ENCODE measurements at places on chromosomes 16 and 17.

DNA sequence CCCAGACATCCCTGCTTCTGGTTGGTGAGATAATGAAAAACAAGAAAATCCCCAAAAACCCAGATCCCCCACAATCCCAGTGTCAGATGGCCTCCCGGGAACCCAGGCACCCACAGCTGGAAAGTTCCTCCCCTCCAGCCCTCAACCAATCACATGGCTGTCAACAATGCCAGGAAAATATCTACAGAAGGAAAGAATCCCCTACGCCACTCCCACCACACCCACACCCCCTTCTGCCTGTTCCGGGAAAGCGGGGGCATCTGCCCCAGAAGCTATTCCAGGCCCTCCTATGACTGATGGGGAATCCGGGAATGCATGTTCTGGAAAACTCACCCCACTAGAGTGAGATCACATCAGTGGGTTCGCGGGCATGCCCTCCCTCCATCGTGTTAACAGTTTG lies 1.8 kb downstream of the TMEM95 start:
- DNase-seq, result no peak

GRCh38 chr17:10666906-10667305 lies 9.8 kb upstream of the MYH3 start:
- no peak for DNase-seq

- DNase-seq, result no peak
Observed at GRCh38 chr17:64066716-64067115, 46.3 kb upstream of the ICAM2 start.

DNA sequence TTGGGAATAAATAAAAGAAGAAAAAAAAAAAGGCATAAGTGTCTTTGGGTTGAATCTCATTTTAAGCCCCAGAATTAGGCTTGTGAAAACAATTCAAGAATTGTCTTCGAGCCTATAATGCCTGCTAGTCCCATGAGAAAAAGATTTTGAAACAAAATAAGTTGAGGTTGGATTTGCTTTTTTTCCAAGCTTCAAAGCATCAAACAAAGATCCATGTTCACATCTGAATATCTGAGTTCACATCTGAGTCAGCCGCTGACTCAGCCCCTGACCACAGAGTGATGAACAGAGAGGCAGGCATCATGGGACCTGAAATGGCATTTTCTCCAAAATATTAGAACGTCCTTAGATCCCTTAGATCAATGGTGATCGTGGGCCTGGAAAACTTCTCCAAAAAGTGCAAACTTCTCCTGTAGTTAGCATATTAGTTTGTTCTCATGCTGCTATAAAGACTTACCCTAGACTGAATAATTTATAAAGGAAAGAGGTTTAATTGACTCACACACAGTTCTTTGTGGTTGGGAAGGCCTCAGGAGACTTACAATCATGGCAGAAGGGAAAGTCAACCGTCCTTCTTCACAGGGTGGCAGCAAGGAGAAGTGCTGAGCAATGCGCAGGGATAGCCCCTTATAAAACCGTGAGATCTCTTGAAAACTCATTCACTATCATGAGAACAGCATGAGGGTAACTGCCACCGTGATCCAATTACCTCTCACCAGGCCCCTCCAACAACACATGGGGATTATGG lies 294.6 kb upstream of the HSBP1 start:
- no peak for DNase-seq

GRCh38 chr17:3469529-3469928 lies 2.1 kb downstream of the SPATA22 start:
- DNase-seq, result no peak

GRCh38 chr16:30565984-30566383 lies 5.5 kb downstream of the ZNF688 start:
- no peak for DNase-seq

DNA sequence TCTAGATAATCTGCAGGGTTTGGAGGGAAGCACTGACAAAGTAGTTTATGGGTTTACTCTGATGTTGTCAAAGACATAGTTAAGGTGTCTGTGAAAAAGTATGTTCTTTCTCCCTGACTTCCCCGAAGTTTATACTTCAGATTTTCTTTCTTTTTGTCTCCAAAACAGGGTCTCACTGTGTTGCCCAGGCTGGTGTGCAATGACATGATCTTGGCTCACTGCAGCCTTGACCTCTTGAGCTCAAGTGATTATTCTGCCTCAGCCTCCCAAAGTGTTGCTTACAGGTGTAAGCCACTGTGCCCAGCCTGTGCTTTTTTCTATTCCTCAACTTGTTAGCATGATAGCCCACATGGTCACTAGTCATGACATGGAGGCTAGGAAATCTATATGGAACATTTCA lies 20.9 kb downstream of the SF3B3 start:
- no peak for DNase-seq

- DNase-seq, result no peak
Observed at GRCh38 chr16:17302620-17303019, 168.1 kb downstream of the XYLT1 start.

- no peak for DNase-seq
Observed at GRCh38 chr16:4386951-4387565, 15.4 kb downstream of the VASN start.

- DNase-seq, result no peak
Observed at GRCh38 chr17:75151930-75152329, 2.4 kb downstream of the JPT1 start.

- peak; percentile 61 for DNase-seq
Observed at GRCh38 chr16:28925386-28926228, 569 bp upstream of the RABEP2 start.

DNA sequence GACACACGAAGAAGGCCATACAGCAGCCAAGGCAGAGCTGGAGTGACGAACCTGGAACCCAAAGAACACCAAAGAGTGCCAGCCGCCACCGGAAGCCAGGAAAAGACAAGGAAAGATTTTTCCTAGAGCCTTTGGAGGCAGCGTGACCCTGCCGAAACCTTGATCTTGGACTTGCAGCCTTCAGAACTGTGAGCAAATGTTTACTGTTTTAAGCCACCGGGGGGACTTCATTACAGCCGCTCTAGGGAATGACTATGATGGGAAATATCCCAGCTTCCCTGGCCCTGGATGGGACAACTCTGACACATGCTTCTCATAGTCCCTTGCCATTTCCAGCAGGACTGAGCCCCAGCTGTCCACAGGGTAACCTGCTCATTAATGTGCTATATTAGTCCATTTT lies 270.6 kb downstream of the HAPSTR1 start:
- DNase-seq, result no peak

- DNase-seq, result peak; percentile 43
Observed at GRCh38 chr16:67158637-67159600, 790 bp downstream of the TRADD start.

GRCh38 chr17:36590082-36590481 lies 1.6 kb upstream of the DHRS11 start:
- no peak for DNase-seq

DNA sequence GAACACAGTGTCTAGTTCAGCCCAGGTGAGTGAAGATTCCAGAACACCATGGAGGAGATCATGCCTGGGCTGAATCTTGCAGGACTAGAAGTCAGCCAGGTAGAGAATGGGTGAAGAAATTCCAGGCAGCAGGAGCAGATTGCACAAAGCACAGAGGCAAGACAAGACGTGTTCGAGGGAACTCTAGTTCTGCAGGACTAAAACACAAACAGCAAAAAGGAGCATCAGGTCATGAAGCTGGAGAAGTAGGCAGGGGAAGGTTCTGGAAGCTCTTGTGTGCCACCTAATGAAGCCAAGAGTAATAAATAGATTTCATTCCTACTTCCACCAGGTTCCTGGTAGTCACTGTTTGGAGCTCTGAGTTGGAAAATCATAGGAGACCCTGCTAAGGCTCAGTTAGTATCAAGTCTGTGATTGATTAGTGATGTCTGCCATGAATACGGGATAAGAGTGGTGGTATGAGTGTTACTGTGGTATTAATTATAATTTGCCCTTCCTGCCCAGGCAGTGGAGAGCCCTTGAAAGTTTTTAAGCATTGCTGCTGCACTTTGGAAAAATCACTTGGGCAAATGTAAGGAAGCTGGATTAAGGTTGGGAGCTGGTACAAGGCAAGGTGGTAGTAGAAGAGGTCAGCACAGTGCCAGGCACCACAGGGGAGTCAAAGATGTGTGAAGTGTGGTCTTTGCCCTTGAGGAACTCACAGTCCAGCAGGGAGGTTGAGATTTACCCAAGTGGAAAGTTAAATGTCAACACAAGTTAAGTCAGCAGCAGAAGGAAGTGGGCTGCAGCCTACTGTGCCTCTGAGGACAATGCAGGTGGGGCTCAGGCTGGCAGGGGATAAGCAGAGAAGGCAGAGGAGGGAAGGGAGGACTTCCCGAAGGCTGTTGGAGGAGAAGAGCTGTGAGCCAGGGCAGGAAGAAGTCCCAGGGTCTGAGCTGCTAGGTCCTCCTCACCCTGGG lies 13.5 kb upstream of the FOXN1 start:
- DNase-seq, result no peak

DNA sequence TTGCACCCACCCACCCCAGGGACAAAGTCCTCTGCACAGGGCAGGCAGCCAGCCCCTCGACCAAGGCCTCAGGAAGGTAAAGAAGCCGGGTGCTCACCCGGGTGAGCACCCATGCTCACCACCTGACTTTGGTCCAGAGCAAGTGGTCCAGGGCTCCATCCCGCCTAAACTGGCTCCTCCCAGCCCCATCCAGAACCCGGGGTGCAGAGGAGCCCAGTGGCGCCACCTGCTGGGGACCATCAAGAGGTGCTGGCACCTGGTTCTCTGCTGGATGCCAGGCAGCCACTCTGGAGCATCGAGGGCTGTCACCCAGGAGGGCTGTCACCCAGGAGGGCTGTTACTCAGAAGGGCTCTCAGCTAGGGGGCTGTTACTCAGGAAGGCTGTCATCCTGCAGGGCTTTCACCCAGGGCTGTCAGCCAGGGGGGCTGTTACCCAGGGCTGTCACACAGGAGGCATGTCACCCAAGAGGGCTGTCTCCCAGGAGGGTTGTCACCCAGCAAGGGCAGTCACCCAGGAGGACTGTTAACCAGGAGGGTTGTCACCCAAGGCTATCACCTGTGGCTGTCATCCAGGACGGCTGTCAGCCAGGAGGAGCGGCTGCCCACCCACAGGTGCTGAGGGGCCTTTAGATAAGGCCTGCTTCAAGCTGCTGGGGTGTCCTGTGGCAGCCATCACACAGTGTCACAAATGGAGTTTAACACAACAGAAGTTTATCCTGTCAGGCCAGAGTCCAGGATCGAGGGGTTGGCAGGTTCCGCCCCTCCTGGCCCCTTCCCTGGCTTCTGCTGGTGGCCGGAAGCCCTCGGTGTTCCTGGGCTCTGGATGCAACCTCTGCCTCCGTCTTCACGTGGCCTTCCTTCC lies 98.5 kb downstream of the TNFRSF13B start:
- no peak for DNase-seq

Measured in stimulated activated CD8-positive, alpha-beta memory T cell treated with anti-CD3 and anti-CD28 coated beads, Interleukin-2, amount 100 ng/mL, for 1 hour (primary cell).